Hematopoietic multipotent progenitor cell treated with erythropoietin and hydrocortisone succinate and interleukin-3 and kit ligand, for 15 days (in vitro differentiated cells): ENCODE measurements at places on chromosomes 11 and 22.

DNA sequence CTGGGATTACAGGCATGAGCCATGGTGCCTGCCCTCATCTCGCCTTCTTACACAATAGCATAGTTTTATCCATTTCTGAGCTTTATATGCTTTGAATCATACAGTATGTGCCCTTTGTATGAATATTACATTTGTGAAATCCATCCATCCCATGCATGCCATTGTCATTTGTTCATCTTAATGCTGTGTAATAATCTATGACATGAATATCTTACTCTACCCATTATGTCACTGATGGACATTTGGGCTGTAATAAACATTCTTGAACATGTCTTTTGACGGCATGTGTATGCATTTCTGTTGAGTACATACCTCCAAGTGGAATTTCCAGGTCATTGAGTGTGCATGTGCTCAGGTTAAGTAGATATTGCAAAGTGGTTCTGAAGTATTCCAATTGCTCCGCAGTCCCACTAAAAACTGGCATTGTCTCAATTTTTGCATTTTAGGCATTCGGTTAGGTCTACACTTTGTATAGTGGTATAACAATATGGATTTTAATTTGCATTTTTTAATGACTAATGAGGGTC, 339.3 kb upstream of the SYN3 start:
- no peak for DNase-seq

DNA sequence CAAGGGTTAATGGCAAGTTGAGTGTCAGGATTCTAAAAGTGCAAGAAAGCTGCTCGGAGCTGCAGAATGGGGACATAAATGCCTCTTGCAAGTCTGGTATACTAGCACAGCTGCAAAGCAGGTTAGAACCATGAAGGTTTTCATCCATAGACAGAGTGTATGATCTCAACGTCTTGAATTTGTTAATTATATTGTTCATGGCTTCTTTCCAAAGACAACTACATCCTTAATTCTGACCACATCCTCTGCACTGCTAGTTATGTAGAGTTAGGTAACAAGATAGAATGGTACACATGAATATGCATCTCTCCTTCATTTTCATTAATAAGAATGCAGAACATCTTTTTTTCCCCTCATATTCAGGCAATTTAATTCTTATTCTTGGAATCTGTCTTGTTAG, 34.2 kb downstream of the EXPH5 start:
- DNase-seq: no peak

- DNase-seq: no peak
Measured at GRCh38 chr11:4093519-4094347, 866 bp upstream of the RRM1 start.

- DNase-seq: no peak
Measured at GRCh38 chr11:79071190-79071589, 369.6 kb downstream of the TENM4 start.

DNA sequence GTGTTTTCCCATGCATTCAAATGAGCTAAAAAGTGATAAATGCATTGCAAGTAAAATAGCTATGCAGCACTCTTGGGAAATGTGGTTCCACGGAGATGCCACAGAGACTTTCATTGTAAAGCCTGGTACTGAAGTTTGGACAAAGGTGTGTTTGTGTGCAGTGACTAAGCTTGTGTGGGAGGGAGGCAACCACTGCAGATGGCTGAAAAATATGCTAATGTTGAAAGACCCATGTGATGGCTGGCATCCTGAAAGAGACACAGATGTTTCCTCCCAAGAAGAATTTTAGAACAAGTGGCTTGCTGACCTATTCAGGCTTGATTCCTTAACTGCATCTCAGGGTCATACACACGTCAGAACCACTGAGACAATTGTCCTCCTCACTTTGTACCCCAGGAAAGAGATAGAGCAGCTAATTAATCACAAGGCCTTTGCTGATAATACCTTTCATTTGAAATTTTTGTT, 73.8 kb downstream of the FAM76B start:
- no peak for DNase-seq

- no peak for DNase-seq
Measured at GRCh38 chr22:36580846-36581245, 51.9 kb upstream of the EIF3D start.

DNA sequence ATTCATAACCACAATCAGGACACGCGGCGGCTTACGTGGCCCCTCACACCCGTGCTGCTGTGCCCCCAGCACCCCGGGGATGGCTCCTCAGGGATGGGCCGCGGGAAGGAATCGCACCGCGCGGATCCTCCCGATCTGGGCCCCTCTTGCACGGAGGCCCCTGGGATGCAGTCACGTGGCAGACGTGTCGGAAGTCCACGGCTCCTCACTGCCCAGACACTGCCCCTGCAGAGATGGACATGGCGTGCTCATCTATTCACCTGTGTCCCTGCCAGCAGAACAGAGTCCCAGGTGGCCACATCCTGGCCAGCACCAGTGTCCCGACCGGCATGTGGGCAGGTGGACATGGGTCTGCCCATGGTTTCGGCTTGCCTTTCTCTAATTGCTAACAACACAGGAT, 12.8 kb downstream of the MOB2 start:
- DNase-seq: no peak

GRCh38 chr11:78657968-78658839, 83.5 kb upstream of the NARS2 start:
- DNase-seq: no peak

DNA sequence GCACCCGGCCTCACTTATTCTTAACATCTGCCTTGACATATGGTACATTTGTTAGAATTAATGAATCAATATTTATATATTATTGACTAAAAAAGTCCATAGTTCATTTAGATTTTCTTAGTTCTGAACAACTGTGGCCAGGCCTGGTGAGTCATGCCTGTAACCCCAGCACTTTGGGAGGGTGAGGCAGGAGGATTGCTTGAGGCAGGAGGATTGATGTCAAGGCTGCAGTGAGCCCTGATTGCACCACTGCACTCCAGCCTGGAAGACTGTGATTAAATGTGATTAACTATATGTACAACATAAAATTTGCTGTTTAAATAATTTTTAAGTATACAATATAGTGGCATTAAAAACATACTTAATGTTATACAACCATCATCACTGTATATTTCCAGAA, 5.6 kb downstream of the UVRAG start:
- no peak for DNase-seq

DNA sequence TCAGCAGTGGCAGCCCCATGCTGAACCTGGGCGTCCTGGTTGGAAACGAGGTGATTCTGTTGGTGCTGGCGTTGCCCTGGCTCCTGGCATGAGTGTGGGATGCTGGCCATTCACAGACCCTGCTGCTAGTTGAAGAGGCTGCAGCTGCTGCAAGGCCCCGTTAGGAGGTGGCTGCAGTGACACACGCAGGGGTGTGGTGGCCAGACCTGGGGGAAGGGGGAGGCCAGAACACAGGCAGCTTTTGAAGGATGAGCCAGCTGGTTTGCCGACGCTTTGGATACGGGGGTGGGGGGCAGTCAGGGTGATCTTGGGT, 77.2 kb downstream of the MORC2 start:
- DNase-seq: no peak

GRCh38 chr11:68852628-68853027, 10.9 kb upstream of the CPT1A start:
- no peak for DNase-seq
